ENCODE measurements at places on chromosomes 2 and 18.
A peak's percentile ranks its signal among the peaks of the same experiment; 100 is the strongest.

DNA sequence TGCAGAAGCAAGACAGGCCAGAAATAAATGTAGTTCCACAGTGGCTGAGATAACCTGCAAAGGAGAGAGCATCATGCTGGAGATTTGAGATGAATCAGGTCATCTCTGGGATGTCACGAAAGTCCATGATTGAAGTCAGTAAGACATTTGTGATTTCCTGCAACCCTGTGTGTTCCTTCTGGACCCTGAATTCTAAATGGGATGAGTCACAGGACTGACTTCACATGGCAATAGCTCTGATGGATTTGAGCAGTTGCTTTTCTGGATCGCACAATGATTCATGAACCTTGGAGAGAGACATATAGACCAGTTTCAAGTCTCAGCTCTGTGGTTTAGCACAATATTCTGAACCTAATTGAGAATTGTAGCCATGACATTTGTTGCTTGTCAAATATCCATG, 102.9 kb downstream of the TSN start:
- no peak for DNase-seq

DNA sequence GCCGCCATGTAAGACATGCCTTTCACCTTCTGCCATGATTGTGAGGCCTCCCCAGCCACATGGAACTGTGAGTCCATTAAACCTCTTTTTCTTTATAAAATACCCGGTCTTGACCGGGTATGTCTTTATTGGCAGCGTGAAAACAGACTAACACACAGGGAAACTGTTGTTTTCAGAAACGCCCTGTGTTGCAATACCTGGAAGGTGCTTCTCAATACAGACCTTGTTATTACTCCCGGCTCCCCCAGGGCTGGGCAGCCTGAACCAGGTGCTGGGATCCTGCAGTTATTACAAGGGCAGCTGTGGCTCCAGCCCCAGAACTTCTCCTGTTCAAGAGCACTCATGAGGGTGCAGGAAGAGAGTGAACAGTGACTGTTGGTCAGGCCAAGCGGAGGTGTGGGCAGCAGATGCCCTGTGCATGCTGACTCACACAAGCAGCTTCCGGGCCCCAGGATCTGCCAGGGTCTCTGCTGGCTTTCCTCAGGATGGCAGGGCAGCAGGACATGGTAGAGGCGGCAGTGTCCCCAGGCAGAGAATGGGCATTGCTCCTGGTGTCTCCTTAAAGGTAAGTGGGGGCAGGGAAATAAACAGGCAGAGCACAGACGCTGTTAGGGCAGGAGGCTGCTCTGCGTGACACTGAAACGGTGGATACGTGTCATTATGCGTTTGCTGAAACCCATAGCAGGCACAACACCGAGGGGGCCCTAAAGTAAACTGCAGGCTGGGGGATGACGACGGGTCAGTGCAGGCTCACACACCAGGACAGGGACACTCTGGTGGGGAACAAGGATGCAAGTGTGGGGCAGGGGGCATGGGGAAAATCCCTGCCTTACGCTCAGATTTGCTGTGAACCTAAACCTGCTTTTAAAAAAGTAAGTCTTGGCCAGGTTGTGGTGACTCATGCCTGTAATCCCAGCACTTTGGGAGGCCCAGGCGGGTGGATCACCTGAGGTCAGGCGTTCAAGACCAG, 89.1 kb downstream of the NDUFA10 start:
- DNase-seq, result no peak

GRCh38 chr2:164735309-164735919, 106.2 kb downstream of the COBLL1 start:
- DNase-seq, result no peak

DNA sequence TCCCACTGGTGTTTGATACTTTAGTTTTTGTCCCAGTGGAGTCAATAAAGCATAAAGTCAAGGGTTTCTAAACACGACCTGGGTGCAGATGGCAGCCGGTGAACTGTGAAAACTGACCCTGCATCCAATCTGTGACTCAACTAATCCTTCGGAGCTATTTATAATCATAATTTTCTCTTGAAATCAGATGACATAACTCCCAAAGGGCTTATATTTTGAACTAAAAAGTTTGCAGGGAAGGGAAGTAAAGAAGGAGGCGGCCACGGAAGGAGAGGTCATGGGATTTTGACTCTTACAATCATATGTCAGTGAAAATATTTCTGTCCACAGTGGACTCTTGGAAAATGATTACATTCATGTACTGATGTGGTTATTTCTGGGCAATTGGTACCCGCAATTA, 178.5 kb downstream of the PDE1A start:
- DNase-seq, result no peak

DNA sequence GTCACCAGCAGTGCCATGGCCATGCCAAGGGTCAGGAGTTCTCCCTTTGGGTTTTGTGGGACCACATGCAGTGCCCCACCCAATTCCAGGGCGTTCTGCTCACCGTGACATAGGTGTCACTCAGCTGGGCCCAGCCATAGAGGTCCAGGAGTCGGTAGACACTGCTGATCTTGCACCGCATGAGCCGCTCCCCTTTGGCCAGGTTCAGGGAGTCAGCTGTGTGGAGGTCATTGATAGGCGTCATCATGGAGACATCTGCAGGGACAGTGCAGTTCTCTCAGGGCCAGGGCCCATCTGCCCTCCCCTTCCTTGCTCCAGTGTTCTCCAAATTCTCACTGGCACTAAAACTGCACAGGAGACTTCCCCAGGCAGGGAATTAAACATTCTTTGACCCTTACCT, 71.9 kb downstream of the ADD2 start:
- no peak for DNase-seq

- no peak for DNase-seq
These were observed 28.9 kb downstream of the EIPR1 start for GRCh38 chr2:3348767-3349166.

GRCh38 chr2:190235551-190236075, 84.0 kb downstream of the HIBCH start:
- DNase-seq, result no peak

- no peak for DNase-seq
These were observed 34.4 kb downstream of the ATP8B1 start for GRCh38 chr18:57768537-57769326.

- DNase-seq, result no peak
These were observed 90.1 kb upstream of the KLF7 start for GRCh38 chr2:207255565-207256470.

GRCh38 chr2:11483806-11484617, 18.1 kb upstream of the E2F6 start:
- no peak for DNase-seq

DNA sequence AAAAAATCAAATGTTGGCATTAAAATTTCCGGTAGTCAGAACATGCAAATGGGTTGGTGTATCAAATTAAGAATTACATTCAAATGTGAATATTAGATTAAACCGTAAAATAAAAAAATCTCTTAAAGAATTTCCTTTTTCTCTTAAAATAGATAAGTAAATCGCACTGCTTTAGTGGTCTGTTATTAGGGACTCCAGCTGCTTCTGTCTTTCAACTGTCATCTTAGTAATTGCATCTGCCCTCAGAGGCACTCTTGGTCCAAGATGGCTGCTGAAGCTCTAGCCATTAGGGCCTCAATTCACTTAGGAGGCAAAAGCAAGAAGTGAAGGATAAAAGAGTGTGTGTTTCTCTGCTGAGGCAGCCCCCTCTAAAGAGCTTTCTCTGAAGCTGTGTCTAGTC, 132.4 kb downstream of the MGAT5 start:
- DNase-seq, result no peak

DNA sequence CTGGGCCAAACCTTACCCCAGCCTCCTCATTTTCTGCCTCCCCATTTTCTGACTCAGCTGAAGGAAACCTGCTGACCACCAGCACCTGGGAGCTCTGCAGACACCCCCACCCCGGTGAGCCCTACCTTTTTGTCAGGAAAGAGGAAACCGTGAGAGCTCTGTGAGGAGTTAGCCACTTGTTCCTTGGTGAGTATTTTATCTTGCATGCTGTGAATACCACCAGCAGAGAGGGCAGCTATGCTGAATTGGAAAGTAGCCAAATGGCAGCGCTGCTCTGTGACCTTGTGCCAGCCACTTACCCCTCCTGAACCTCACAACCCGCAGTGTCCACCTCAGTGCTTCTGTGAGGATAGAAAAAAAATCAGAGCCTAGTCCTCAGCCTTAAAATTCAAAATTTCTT, 2.5 kb downstream of the MPPE1 start:
- DNase-seq, result no peak

DNA sequence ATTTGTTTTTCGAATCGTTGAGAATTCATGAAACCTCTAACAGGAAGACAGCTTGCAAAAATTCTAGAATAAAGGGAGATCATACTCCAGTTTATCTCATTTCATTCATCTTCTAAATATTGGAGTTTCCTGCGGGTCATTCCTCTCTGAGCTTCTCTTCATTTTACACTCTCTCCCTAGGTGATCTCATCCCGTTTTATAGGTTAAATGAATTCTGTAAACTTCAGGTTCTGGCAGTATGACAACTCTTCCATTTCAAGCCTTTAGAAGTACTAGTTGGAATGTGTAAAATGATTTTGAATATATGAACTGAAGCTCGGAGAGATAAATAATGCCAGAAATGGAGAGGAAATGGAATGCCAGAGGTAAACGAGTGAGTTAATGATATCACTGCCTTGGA, 312.4 kb downstream of the METTL4 start:
- no peak for DNase-seq

- DNase-seq, result no peak
These were observed 51.6 kb upstream of the KYNU start for GRCh38 chr2:142825861-142826260.

- no peak for DNase-seq
These were observed 101.8 kb downstream of the ZNF407 start for GRCh38 chr18:74699455-74699854.

DNA sequence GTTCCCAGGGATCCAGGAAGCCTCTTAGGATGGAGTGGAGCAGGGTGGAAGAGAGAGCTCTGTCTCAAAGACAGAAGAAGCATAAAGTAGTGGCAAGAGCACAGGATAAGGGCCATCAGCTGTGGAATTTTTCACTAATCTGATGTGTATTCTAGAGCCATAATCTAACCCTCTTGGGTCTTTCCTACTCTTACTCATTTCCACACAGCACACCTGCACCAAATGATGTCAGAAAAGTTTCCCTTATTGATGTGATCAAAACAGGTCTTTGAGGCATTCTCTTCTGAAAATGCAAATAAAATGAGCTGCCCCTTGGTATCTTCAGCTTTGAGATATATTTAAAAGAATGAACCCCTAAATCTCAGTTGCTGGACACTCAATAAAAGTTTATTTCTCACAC, 415.1 kb upstream of the CHST9 start:
- DNase-seq, result no peak

GRCh38 chr18:9008709-9009635, 93.5 kb upstream of the NDUFV2 start:
- DNase-seq, result no peak

GRCh38 chr2:159208438-159208837, 78.1 kb downstream of the WDSUB1 start:
- DNase-seq, result no peak

- DNase-seq, result no peak
These were observed 105.8 kb upstream of the PID1 start for GRCh38 chr2:229376866-229377265.

- DNase-seq, result no peak
These were observed 3.1 kb downstream of the PSD4 start for GRCh38 chr2:113176696-113177355.

DNA sequence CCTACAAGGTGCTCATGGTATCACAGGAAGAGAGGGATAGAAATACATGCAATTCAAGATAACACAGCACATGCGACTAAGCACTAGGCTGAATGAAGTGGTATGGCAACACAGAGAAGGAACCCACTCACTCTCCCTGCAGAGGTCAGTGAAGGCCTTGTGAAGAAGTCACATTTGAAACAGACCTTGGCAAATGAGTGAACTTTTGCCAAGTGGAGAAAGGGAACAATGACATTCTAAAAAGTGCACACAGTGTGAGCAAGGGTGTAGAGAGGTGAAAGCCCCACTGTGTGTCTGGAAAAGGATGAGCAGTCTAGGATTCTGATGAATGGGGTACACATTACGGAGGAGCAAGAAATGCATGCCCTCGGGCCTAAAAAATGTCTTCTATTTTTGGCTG, 23.3 kb downstream of the KLF7 start:
- DNase-seq, result peak; percentile 39

- DNase-seq, result no peak
These were observed 370.8 kb downstream of the OSR1 start for GRCh38 chr2:18987592-18988073.

DNA sequence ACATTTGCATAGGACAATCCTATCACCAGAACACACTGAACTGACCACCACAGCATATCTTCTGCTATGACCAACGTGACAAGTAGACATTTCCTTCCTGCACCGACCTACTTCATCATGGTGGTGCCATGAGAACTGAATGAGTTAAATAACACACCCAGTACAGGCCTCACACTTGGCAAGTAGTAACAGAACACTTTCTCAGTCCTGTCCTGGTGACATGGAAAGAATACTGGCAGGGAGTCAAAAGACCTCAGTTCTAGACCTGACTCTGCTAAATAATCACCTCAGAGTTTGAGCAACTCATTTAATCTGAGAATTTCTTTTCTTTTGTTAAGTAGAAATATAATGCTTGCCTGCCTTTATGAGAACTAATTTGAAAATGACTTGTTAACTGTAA, 186.3 kb upstream of the SMAD7 start:
- no peak for DNase-seq

DNA sequence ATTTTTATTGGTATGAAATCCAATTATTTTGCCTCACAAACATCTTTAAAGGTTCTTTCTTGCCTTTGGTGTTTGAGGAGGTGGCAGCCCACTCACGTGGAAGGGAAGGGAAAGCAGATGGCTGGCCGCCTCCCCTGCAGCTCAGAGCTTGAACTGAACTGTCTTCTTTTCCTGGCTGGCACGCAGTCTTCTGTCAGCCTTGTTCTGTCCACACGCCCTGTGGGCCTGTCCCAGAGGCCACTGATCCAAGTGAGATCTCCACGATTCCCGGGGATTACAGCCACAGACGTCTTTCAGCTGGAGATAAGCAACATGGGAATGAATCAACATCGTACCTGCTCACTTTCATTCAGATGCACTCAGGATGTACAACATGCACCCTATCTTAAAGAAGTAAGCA, 73.3 kb downstream of the TMEM18 start:
- no peak for DNase-seq

- no peak for DNase-seq
These were observed 50.5 kb upstream of the HS6ST1 start for GRCh38 chr2:128369108-128369555.

GRCh38 chr2:148021886-148022285, 995 bp downstream of the MBD5 start:
- no peak for DNase-seq

DNA sequence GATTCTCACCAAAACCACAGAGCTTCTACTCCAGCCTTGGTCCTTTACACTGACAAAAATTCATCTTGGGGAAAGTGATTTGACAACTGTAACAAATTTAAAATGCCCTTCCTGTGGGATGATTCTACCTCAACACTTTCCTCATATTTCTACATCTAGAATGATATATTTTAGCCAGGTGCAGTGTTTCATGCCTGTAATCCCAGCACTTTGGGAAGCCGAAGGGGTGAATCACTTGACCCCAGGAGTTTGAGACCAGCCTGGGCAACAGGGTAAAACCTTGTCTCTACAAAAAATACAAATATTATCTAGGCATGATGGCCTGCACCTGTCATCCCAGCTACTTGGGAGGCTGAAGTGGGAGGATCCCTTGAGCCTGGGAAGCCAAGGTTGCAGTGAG, 408.6 kb downstream of the CDH7 start:
- DNase-seq, result no peak

GRCh38 chr2:44277541-44277940, 2.3 kb downstream of the SLC3A1 start:
- no peak for DNase-seq
